Neural cell (in vitro differentiated cells): ENCODE measurements at places on chromosomes 1 and 21. TPM values are rescaled to one million over a fixed set of nuclear protein-coding genes. Genes with fewer than 3 reads are reported as not detected.

SPRR2E gene
- not detected in 2 replicates for polyA plus RNA-seq

ADAMTS1 gene
- polyA plus RNA-seq: 0.84 and 2.7 TPM in 2 replicates

LCE2C gene
- not detected in 2 replicates for polyA plus RNA-seq

FLVCR1 gene
- 37.8 and 42.1 TPM in 2 replicates for polyA plus RNA-seq

CBR3 gene
- polyA plus RNA-seq: not detected in 2 replicates

EPHA8 gene
- polyA plus RNA-seq: 3.9 and 4.7 TPM in 2 replicates

WASF2 gene
- polyA plus RNA-seq: 2.5 and 3.3 TPM in 2 replicates

ASCL5 gene
- polyA plus RNA-seq: 0.20 TPM in 1 of 2 replicates, not detected in the other

IRF6 gene
- polyA plus RNA-seq: not detected in 2 replicates

B3GALT5 gene
- polyA plus RNA-seq: 0.50 and 0.80 TPM in 2 replicates

KCNQ4 gene
- 0.86 TPM in 1 of 2 replicates, not detected in the other for polyA plus RNA-seq

PAQR6 gene
- polyA plus RNA-seq: 16.8 and 27.3 TPM in 2 replicates

CYP2J2 gene
- not detected in 2 replicates for polyA plus RNA-seq

OR10T2 gene
- not detected in 2 replicates for polyA plus RNA-seq

CR1L gene
- not detected in 2 replicates for polyA plus RNA-seq

C4BPA gene
- not detected in 2 replicates for polyA plus RNA-seq

ITLN2 gene
- polyA plus RNA-seq: not detected in 2 replicates

ADCY10 gene
- 0.09 and 0.22 TPM in 2 replicates for polyA plus RNA-seq

ST6GALNAC3 gene
- polyA plus RNA-seq: 2.8 and 3.6 TPM in 2 replicates

PRAMEF25 gene
- polyA plus RNA-seq: not detected in 2 replicates

UBL4B gene
- polyA plus RNA-seq: not detected in 2 replicates
